ENCODE measurements at places on chromosomes 4 and X. TPM values are rescaled to one million over a fixed set of nuclear protein-coding genes. Genes with fewer than 3 reads are reported as not detected.

CLCN5 gene
- 7.2 TPM for total RNA-seq

SLC16A2 gene
- total RNA-seq: 6.8 TPM

MAOB gene
- 28.2 TPM for total RNA-seq

DNA sequence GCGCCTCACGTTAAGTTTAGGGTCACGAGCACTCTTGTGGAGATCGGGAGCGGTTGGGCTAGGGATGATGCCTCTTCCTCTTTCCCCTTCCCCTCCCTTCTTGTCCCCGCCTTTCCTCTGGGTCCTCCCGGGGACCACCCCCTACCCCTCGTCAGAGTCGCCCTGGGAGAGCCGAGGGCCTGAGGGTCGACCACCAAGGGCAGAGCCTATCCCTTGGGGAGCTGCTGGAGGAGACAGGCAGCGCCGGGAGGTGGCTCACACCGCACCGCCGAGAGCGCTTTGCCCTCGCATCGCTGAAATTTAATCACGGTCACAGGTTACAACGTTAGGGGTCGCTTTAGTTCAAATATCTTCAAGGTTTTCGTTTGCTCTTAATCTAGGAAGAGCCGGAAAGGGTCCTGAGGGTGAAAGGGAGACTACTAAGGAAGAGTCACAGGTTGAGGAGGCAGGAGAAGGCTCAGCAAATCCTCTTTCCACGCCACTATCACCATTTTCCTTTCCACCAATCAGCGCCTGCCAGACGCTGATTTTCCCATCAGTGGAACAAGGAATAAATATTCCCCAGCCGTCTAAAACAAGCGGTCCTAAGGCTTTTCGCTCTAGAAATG is 528 bp upstream of the SNCA start:
- no peak for DNase-seq

GRCh38 chrX:97858592-97858991 is 974.9 kb downstream of the RPA4 start:
- no peak for DNase-seq

- no peak for DNase-seq
Observed at GRCh38 chrX:148537556-148538182, 37.3 kb downstream of the AFF2 start.

All from ureter (tissue), 1 donor.